ENCODE measurements at places on chromosomes 13 and 19.

- no peak for DNase-seq
Observed at GRCh38 chr19:51664131-51664530, 17.5 kb upstream of the SIGLEC14 start.

DNA sequence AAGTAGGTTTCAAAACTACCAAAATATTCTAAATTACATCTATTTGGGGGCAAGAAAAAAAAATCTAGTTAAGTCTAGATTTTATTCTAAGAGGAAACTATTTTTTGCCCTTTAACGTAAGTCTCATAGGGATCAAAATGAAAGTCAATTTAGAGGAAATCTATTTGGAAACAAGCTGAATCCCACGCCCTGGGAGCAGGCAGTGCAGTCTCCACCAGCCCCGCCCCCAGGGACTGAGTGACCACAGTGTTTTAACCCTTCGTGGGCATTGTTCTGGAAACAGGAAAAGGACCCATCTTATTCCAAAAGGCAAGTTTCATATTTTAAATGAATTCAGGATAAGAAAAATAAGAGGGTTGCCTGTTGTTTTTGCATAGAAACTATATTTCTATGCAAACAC lies 209.7 kb downstream of the SPRY2 start:
- DNase-seq = peak; percentile 21

DNA sequence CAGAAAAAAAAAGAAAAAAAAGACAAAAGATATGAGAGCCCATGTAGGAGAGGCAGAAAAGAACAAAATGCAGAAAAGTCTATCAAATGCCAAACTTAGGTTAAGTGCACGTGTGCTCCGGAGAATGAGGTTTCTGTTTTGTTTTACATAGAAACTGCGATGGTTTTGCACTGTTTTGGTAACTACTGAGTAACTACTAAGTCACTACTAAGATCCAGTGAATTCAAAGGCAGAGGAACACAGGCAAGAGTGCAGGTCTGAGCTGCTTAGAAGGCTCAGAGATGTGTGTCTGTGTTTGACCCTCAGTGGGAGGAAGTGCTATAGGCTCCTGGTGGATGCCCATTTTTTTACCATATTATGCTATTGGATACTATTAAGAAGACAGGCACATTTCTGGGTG lies 299.3 kb downstream of the NDFIP2 start:
- no peak for DNase-seq

GRCh38 chr13:63497601-63498000 lies 2082.0 kb upstream of the PCDH20 start:
- DNase-seq = no peak

GRCh38 chr19:35905178-35905727 lies 2.8 kb downstream of the TYROBP start:
- DNase-seq = no peak

- DNase-seq = no peak
Observed at GRCh38 chr13:37225414-37226070, 120.1 kb upstream of the CSNK1A1L start.

DNA sequence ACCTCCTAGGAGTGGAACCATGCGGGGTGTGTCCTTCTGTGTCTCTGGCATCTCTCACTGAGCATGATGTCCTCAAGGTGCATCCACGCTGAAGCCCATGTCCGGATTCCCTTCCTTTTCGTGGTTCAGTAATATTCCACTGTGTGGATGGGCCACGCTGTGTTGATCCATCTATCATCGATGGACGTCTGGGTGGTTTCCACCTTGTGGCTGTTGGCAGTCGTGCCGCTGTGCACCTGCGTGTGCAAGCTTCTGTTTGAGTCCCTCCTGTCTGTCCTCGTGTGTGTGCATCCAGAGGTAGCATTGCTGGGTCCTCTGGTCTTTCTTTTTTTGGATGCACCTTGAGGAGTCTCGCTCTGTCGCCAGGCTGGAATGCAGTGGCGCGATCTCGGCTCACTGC lies 11.2 kb upstream of the GNA15 start:
- no peak for DNase-seq

GRCh38 chr13:108834193-108834592 lies 204.8 kb downstream of the MYO16 start:
- DNase-seq = no peak

GRCh38 chr13:113118261-113119021 lies 4.2 kb upstream of the F10 start:
- DNase-seq = no peak

- DNase-seq = no peak
Observed at GRCh38 chr13:48068036-48068435, 26.9 kb downstream of the MED4 start.

- DNase-seq = no peak
Observed at GRCh38 chr13:42649141-42649540, 75.2 kb downstream of the TNFSF11 start.

DNA sequence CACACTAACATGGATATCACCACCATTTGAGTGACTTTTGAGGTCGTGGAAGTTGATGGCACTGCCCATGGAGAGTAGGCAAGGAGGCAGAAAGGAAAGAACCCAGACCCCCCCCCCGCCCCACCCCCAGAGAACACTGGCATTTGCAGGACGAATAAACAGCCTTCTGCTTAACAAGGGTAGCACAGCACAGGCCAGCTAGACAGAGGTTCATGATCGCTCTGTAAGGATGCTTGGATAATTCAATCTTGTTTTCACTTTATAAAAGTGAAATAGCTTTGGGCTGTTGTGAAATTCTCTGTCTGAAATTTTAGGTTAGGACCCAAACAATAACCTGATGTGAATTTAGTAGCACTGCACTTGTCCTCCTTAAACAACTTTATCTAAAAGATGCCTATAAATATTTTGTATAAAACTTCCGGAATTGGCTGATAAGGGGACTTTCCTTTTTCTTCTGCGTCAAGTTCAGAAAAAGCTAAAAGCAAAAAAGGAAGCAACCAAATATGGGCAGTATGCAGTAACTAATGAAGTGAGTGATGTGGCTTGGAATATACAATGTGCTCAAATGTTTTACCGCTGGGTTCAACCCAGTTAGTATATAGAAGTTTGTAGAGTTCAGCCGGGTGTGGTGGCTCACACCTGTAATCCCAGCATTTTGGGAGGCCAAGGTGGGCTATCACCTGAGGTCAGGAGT lies 163.7 kb downstream of the SHISA2 start:
- DNase-seq = no peak

GRCh38 chr19:40519352-40520322 lies 52.8 kb downstream of the SPTBN4 start:
- DNase-seq = no peak

- DNase-seq = no peak
Observed at GRCh38 chr19:42465827-42466280, 23.1 kb upstream of the CXCL17 start.

DNA sequence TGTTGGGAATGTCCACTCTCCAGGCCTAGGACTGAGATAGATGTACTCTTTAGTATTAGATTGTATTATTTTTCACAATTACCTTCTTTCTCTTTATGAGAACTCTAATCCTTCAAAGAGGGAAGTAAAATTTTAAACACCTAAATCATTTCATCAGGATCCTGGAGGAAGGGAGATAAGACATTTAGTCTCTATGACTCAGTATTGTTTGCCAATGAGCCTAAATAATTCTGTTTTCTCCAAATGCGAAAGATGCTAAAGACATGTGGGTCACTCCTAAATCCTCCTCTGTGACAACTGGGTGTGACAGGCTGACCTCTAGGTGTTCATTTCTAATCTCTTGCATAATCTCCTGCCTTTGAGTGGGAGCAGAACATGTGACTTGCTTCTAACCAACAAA lies 1736.6 kb upstream of the MIR17HG start:
- no peak for DNase-seq

- no peak for DNase-seq
Observed at GRCh38 chr19:46637224-46637623, 1.2 kb upstream of the GNG8 start.

GRCh38 chr19:15425321-15425950 lies 6.6 kb upstream of the AKAP8L start:
- DNase-seq = no peak

- no peak for DNase-seq
Observed at GRCh38 chr13:40290758-40291157, 375.7 kb downstream of the FOXO1 start.

- no peak for DNase-seq
Observed at GRCh38 chr13:66617786-66618185, 612.4 kb downstream of the PCDH9 start.

DNA sequence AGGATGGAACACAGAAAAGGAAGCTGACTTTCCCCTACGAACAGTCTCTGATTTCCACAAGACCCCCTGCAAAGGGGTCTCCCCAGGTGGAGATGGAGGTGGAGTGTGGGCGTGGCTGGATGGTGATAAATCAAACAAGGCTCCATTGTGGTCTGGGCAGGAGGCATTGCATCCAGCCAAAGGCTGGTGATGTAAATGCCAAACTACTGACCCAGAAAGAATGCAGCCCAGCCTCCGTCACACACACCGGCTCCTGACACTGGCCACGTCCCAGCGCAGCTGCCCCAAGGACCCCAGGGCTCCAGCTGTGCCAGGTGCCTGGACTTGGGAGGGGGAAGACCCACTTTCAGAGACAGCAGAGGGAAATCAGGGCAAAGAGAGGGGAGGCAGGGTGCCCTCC lies 6.3 kb downstream of the SLC7A1 start:
- peak; percentile 25 for DNase-seq

DNA sequence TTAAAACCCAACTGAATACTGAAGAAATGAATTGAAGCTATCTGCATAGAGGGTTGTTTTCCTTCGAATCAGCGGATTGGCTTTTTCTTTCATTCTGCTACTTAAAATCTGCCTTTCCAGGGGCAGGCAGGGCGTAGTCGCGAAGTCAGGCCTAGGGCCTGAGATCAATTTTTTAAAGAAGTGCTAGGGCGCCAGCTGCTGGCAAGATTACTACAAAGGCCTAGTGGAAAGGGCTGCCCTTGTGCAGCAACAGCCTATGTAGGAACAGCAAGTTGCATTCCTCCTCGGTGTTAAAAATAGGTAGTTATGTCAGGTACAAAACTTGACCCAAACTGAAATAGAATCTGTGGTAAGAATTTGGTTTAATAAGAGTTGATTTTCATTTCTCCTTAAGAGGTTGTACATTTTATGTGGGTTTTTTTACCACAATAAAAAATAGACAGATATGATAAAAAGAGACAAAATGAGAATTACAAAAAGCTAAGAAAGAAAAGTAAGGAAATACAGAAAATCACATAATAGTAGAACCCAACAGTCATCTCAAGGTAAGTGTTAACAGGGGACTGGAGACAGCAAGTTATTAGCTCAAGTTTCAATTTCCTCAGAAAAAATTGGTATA lies 9.5 kb upstream of the URAD start:
- no peak for DNase-seq

DNA sequence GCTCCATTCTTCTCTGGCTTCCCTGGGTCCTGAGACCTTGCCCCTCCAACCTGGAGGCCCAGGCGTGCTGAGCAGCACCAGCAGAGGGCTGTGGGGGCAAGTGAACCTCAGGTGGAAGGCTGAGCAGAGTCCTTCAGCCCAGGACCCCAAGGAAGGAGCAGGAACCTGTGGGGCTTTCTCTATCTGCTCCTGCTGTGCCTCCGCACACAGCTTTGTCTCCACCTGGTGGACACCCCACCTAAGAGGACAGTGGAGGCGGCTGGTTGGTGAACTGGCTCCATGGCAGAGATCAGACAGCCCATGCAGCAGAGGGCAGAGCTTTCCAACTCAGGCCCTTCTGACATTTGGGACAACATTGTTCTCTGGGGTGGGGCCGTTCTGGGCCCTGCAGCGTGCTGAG lies 19.7 kb downstream of the ZFR2 start:
- peak; percentile 41 for DNase-seq

GRCh38 chr13:97342136-97342535 lies 91.8 kb upstream of the RAP2A start:
- no peak for DNase-seq

- DNase-seq = no peak
Observed at GRCh38 chr13:51419001-51419636, 33.7 kb downstream of the INTS6 start.

- no peak for DNase-seq
Observed at GRCh38 chr13:96804174-96804573, 190.1 kb downstream of the OXGR1 start.

- DNase-seq = peak; percentile 58
Observed at GRCh38 chr13:50911937-50912795, 2.6 kb downstream of the RNASEH2B start.

DNA sequence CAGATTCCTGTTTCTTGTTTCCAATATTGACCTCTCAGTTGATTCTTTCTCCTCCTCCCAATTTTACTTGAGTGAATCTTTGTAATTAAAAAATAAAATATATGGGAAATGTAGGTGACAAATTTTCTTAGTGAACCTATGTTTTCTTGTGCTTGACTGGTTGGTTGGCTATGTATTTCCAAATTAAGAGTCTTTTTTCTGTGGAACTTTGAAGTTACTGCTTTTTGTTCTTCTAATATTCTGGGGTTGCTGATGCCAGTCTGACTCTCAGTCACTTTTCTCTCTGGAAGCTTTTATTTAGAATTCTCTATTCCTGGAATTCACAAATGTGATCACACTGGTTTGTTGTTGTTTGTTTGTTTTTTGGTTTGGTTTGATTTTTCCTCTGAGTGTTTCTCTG lies 9.8 kb downstream of the LSM14A start:
- no peak for DNase-seq

- DNase-seq = no peak
Observed at GRCh38 chr13:110677731-110678545, 28.0 kb downstream of the CARS2 start.

DNA sequence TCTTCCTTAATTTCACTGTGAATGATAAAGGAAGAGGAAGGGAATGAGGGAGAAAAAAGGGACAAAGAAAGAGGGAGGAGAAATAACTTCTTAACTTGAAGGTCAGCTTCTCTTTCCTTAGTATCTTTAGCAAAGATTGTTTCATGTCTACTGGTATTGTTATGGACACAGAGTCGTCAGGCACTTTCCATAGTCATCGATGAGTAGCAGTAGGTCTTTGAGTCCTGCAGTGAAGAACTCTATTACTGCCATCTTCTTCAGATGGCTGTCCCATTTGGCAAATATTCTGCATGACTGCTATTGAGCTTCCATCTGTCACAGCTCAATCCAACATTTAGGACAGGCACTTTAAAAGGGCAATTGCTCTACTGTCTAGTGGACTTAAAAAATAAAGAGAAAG lies 2463.1 kb downstream of the PCDH9 start:
- DNase-seq = no peak

- DNase-seq = no peak
Observed at GRCh38 chr13:53743906-53744305, 715.3 kb downstream of the OLFM4 start.

DNA sequence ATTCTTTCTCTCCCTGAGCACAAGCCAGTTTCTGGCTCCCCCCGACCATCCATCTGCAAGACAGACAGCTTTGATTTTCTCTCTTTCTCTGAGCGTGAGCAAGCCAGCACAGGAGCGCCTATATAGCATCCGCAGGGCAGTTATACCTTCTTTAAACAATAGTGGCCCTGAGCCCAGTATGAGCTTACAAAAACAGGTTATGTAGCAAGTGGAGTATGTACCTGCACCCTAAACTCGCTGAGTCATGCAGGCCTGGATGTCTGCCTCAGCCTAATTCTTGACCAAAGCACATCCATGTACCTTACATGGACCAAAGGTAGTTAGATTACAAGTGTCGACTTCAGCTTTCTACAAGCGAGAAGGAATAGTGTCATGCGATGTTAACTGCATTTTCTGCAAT lies 61.7 kb downstream of the RAP2A start:
- DNase-seq = no peak

GRCh38 chr19:14354445-14354844 lies 26.8 kb upstream of the ADGRE5 start:
- no peak for DNase-seq

GRCh38 chr13:31441800-31442510 lies 242.2 kb downstream of the B3GLCT start:
- no peak for DNase-seq

Measured in HTR-8/SVneo (cell line).